ENCODE measurements at places on chromosomes 7 and 10.

DNA sequence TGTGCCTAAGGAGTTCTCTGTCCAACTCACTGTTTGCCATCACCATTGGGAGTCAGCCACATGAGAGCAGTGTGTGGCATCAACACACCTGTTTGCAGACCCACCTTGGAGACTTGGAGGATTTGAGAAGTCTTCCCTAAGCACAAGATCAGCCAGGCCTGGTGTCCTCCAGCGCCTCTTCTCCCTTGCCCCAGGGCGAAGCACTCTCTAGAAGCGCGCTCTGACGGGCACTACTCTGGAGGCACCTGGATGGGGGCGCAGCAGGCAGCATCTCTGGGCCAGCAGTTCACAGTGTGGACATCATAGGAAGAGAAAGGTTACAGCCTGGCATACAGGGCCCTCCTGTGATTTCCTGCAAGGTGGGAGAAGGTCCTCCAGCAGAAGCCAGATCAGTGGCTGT lies 289.3 kb downstream of the CELF2 start:
- no peak for DNase-seq

DNA sequence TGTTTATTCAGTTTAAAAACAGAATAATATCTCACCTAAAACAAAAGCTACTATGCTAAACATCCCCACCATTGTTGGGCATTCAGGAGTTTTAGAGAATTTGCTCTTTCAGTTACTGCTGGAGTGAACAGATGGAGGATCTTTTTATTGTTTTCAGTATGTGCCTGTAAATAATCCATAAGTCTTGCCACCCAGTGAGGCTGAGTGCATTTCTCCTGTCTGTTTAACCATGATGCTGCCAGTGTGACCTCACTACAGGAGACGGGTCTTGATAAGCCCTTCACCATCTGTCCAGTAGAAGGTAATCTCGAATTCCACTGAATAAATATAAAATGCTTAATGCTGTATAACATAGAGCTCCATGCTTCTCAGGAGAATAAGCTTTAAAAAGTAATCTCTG lies 430.9 kb downstream of the POM121L12 start:
- DNase-seq, result no peak

DNA sequence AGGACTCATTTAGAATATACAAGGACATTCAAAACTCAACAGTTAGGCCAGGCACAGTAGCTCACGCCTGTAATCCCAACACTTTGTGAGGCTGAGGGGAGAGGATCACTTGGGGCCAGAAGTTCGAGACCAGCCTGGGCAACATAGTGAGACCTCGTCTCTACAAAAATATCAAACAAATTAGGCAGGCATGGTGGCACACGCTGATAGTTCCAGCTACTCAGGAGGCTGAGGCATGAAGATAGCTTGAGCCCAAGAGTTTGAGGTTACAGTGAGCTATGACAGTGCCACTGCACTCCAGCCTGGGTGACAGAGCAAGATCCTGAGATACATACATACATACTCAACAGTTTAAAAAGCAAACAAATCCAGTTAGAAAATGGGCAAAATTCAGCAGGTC lies 44.9 kb downstream of the GNA12 start:
- DNase-seq, result no peak

- DNase-seq, result no peak
These were observed 3.2 kb upstream of the COX19 start for GRCh38 chr7:978416-979091.

DNA sequence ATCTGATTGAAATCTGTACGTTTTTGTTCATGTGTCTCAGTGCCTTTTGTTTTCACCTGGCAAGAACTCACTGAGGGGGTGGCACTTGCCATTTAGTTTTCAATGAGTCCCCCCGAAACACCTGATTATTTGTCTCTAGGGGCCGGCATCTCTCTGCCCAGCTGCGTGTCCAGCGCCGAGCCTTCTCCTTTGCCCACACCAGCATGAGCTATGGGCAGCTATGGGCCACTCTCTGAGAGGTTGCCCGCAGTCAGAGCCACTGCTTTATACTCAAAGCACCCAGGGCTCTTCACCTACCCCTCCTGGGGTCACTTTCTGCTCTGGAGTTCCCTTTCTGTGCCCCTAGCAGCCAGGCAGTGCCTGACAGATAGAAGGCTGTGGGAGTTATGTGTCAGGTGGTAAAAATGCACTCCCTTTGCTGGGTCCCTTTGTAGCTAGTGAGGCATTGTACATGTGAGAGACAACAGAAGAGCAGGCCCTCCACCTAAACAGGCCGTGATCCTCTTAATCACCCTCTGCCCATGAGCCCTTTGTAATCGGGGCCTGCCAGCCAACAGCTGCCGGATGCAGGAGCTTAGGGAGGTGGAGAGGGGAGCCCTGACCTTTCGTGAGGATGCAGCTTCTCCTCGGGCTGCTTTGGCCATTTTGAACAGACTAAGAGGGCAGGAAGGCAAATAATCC lies 133.1 kb upstream of the NPS start:
- DNase-seq, result no peak

- DNase-seq, result no peak
These were observed 169.3 kb downstream of the CHN2 start for GRCh38 chr7:29363636-29364425.

Measured in central memory CD4-positive, alpha-beta T cell (primary cell).